ENCODE measurements at places on chromosomes 13 and 19. TPM values are rescaled to one million over a fixed set of nuclear protein-coding genes. Genes with fewer than 3 reads are reported as not detected.

CEACAM3 gene
- total RNA-seq = not detected

RASGRP4 gene
- total RNA-seq = 1.6 TPM

DNA sequence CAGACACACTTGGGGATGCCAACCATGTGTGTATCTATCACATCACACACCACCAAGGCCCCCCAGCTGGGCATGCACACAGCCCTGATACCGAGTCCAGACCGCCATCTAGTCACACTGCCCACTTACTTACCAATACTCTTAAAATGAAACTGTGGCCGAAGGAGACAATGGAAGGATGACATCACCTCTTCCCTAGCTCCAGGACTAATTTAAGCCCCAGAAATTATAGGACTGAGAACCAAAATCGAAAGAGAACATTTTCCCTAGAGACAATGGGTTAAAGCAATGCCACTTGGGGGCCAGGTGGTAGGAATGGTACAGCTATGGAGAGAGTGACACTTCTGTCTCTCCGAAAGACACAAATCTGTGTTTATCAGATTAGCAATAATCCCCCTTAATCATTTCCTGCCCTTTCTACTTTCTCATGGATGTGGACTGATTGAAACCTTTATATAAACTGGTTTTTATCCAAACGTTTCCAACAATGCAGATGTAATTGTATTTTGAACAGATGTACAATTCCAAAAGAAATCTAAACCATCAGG, 663 bp upstream of the GGACT start:
- DNase-seq = no peak

DNA sequence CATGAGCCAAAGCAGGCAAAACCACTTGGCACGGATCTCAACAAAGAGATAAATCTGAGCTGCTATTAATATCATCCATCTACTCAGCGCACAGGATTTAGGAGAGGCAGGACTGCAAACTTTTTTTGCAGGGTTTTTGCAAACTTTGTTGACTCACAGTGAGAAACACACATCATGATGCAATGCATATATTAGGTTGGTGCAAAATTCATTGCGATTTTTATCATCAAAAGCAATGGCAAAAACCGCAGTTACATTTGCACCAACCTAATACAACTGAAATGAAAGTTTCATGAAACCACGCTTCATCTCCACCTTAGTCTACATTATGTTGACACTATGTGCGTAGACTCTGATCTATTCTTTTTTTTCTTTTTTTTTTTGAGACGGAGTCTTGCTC, 4.5 kb upstream of the NOVA2 start:
- no peak for DNase-seq

- DNase-seq = no peak
These were observed 51.9 kb upstream of the PTPRS start for GRCh38 chr19:5392486-5392885.

Measured in activated CD8-positive, alpha-beta memory T cell treated with anti-CD3 and anti-CD28 coated beads, Interleukin-2, amount 10 ng/mL, durations not matched to agents 7 days and 5 days (primary cell).